ENCODE measurements at places on chromosomes 2 and 18.

DNA sequence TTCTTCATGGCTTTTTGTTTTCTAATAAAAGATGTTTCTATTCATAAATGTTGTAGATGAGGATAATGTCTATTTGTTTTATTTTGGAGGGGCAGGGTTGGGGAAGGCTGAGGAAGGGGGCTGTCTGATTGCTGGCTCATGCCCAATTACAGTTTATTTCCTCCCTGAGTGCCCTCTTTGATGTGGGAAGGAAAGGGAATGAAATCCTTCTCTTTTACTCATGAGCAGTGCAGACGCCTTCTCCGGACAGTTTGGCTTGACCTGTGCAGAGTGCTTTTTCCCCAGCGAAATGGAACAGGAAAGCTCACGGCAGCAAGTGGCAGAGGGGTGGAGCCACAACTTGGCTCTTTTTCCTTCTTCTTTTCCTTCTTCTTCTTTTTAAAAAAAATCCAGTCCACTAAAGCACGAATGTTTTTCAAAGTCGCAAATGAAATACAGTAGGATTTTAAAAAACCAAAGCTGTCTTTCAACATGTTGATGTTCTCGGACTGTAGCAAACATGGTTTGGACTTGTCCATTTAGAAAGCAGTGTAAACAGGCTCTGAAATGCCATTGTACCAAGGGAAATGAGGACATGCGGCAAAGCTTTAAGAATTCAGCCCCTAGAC lies 34.5 kb downstream of the RAB31 start:
- no peak for DNase-seq

- DNase-seq = no peak
Measured at GRCh38 chr2:85376291-85377065, 21.9 kb downstream of the ELMOD3 start.

GRCh38 chr2:171910494-171910893 lies 11.8 kb upstream of the HAT1 start:
- DNase-seq = no peak

GRCh38 chr2:101518578-101519492 lies 43.9 kb upstream of the RFX8 start:
- peak; percentile 46 for DNase-seq

- no peak for DNase-seq
Measured at GRCh38 chr2:65379223-65379622, 53.2 kb downstream of the SPRED2 start.

DNA sequence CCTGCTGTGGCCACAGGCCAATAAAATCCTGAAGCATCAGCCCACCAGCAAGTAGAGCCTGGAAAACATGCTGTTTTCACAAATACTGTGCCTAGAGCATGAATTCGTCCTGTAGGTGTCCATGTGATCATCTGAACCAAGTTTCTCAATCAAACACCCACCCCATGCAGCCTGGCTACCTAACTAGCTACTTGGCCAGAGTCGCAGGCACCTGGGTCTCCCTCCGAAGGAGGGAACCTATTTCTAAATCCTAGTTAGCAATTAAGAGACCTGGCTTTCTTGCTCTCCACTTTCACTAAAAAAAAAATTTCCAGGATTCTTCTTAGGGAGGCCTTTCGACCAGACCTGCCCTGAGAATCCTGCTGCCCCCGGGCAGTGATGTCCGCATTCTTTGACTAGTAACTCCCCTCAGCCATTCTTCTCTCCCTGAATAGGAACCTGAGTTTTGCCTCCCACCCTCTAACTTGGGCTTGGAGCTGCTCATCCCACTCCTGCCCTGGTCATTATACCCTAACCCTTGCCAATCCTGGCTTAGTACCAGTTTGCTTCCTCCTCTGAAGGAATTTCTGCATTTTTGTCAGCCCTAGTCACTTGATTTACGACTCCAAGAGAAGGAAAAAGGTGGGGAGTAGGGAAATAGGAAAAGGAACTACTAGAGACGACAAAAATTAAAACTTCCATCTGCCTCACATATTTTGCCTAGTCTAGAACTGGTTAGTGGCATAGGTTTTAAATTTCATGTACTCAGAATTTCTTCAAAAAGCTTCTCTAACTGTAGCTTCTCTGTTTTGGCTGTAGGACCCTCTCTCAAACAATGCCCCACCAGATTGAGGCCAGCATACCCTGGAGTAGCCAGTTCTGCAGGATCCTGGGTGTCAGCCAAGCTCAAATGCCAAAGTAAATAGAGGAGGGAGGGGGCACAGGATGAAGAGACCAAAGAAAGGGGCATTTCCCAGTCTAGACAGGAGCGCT lies 25.4 kb upstream of the TANK start:
- DNase-seq = no peak

- DNase-seq = no peak
Measured at GRCh38 chr18:484749-485464, 15.6 kb downstream of the COLEC12 start.

GRCh38 chr2:168480825-168481585 lies 24.9 kb downstream of the CERS6 start:
- no peak for DNase-seq

GRCh38 chr2:62593825-62594224 lies 87.8 kb upstream of the TMEM17 start:
- no peak for DNase-seq

- DNase-seq = no peak
Measured at GRCh38 chr2:85240055-85240454, 87.7 kb downstream of the TGOLN2 start.

DNA sequence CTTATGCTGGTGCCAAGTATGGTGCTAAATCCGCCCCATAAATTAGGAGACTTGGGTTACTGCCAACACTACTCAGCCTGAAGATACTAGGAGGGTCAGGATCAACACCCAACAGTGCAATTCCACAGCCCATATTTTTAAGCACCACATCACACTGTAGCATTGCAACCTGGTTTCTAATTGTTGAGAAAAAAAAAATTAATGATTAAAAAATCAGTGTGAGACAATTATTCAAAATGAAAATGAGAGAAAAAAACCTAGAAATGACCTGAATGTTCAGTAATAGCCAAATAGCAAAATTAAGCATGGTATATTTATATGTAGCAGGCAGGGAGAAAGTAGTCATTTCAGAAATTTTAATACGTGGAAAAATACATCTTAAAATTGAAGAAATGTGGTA lies 29.2 kb upstream of the HNRNPLL start:
- no peak for DNase-seq

GRCh38 chr18:27666016-27666415 lies 480.9 kb upstream of the CHST9 start:
- no peak for DNase-seq

DNA sequence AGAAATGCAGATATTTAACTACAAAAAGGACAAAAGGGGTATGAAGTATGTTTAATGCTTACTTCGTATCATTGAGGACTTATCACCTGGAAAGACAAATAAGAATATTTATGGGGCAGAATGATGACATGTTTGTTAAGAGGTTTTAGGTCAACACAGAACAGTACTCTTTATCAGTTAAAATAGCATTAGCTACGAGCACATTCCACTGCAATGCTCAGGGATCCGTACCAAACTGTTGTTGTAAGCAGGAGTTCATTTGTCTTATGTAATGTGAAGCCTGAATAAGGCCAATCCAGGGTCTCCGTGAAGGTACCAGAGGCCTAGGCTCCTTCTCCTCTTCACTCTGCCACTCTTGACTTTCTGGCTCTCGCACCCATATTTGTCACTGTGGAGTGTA lies 465.7 kb upstream of the NRP2 start:
- DNase-seq = no peak

DNA sequence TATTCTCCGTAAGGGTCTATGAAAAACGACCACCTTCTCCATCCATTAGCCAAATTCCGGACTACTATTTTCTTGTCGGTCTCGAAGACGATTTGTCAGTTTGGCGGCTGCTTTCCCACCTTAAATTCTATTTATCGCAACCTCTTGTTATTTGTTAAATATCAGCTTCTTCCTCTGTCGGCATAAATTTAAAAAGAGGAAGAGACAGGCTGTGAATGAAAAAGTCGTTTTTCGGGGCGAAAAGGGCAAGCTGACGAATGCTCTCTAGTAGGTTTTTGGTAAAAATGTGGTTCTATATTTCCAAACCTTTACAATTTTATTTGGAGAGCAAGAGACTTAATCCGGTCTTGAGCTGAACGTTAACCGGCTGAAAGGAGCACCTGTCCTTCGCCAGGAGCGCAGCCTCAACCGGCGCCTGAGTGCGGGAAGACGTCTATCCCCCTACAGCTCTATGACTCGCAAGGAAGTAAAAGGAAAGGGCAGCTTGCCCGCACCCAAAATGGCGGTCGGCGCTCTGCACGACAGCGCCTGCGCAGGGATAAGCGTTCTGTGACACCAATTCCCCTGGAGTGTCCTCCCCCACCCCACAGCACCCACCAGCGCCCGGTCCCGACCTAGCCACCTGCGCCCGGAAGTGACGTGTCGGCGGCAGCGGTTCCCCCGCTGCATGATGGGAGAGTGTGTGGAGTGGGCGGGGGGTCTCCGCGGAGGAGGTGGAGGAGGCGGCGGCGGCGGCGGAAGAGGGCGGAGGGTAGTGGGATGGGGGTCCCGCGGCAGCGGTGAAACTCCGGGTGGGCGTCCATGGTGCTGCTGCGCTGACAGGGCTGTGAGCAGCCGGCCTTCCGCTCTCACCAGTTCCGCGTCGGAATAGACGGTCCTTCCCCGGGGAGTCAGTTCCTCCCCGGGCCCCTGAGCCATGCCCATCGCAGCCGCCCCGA lies at the start of gene AFTPH:
Gene AFTPH (plus strand): TSS at position 663 of the 938 bp plus-strand sequence. CDS start 27,147 bp downstream, outside the sequence.
- DNase-seq = peak; percentile 98

GRCh38 chr2:40384233-40384632 lies 67.7 kb downstream of the SLC8A1 start:
- DNase-seq = no peak

DNA sequence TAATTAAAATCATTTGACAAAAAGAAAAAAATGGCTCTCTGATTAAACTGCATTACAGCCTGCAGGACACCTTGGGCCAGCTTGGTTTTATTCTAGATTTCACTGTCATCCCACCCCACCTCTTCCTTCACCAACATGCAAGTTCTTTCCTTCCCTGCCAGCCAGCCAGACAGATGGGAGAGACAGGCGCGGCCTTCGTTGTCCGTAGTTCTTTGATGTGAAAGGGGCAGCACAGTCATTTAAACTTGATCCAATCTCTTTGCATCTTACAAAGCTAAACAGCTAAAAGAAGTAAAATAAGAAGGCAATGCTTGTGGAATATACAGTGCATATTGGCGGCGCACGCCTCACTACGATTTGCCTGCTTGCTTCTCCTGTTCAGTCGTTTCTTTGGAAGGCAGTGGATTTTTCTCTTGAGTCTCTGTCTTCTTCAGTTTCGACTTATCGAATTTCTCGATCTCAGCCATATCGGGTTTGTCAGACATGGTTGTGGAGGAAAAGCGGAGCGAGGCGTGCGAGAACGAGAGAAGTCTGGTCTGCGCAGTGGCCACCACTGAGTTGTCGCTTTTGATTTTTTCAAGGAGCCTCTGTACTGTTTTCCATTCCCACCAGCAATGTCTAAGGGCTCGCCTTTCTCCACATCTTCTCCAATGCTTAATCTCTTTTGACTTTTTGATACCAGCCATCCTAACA lies 22.4 kb downstream of the COLEC11 start:
- DNase-seq = no peak

DNA sequence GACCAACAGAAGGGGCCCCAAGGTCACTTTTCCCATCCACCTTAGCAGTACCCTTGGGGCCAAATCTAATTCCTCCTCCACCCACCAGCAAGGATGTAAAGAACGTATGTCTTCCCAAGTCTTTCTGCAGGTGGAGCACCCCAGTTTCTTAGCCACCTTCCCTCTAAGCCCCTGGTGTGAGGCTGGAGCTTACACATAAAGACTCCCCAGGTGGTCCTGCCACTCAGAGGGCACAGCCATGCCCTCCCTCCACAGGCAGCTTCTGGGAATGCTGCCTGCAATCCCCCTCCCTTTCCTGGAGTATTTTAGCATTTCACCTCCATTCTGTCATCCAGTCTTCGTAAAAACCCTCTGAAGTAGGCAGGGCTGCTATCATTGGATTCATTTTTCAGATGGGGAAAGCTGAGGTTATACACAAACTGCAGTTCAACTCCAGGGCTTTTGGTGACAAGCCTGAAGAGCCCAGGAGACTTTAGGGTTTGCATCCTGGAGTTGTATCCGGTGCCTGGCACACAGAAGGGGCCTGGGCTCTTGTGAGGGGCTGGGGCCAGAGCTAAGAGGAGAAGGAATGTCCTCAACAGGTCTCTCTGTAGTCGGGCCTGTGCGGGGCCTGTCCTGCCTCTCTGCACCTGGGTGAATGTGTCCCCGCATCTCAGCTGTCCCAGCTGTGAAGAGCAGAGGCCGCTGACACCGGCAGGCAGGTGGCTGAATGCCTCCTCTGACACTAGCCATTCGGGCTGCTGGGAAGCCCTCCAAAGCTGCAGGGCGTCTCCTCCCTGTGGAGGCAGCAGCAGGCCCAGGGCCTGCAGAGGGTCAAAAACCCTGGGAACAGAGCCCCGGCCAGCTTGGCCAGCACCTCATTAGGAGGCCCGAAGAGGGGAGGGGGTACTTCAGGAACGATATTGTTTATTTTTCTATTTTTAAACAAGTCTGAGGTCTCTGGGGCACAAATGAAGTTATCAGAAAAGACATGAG lies 27.6 kb downstream of the CIB4 start:
- DNase-seq = no peak

GRCh38 chr18:43078478-43079092 lies 36.9 kb downstream of the RIT2 start:
- no peak for DNase-seq

GRCh38 chr18:6732952-6733351 lies 3.4 kb downstream of the ARHGAP28 start:
- DNase-seq = no peak

DNA sequence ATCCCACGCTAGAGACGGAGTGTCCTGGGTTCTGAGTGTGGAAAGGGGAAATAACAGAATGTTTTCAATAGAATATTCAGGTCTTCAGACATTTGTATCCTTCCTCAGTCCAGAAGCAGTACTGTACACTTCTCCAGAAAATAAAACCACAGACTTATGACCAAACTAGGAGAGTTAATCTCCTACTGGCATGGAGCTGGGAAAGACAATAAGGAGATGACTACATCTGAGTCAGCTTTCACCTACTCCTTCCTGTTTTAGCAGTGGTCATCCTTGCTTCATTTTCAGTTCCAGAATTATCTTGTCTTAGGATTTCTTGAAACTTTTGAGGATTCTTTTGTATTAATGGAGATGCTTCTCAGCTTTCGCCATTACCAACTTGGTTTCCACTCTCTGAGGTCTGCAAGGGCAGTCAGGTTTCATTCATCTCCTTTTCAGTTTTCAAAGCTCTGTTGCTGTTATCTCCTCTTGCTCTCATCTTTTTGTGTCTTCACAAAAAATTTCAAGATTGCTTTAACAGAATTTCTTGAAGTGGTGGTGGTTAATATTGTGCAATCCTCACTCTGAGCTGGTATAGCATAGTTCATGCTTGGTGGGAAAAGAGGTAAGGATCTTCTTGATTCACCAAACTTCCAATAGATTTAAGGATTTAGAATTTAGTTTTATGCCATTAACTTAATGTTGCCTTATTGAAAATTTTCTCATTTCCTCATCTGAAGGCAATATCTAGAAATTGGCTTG lies 23.7 kb upstream of the NR4A2 start:
- no peak for DNase-seq

GRCh38 chr2:142892715-142893114 lies 15.3 kb downstream of the KYNU start:
- no peak for DNase-seq

GRCh38 chr2:112010751-112011150 lies 44.3 kb upstream of the TMEM87B start:
- DNase-seq = no peak

Data from HEK293T (cell line).